ENCODE measurements at places on chromosomes 16 and 17.
A peak's percentile ranks its signal among the peaks of the same experiment; 100 is the strongest.

- no peak for DNase-seq
These were observed 524 bp downstream of the EFTUD2 start for GRCh38 chr17:44898768-44899073.

DNA sequence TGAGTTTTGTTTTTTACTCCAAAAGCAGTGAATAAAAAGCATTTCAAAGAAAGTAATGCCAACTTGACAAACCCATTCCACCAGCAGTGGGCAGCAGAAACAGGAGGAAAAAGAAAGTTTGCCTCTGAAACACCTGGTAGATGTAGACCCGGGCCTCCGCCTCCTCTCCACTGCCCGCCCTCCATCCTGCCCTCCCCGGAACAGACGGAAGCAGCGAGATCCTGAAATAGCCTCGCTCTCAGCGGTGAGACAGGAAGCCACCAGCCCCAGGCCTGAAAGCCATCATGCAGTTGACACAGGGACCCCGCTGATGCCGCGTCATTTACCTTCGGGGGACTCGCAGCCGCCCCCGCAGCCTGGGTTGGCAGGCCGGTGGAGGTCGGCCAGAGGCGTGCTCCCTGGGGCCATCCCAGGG, 67.8 kb downstream of the C16orf78 start:
- DNase-seq = no peak

- DNase-seq = no peak
These were observed 163.8 kb upstream of the CACNG5 start for GRCh38 chr17:66671156-66671555.

GRCh38 chr17:82230609-82231311, 1.9 kb downstream of the SLC16A3 start:
- DNase-seq = peak; percentile 88

- no peak for DNase-seq
These were observed 51.8 kb upstream of the GPRC5B start for GRCh38 chr16:19936441-19936840.

GRCh38 chr17:50363217-50364060, 9.5 kb downstream of the MRPL27 start:
- DNase-seq = peak; percentile 27

DNA sequence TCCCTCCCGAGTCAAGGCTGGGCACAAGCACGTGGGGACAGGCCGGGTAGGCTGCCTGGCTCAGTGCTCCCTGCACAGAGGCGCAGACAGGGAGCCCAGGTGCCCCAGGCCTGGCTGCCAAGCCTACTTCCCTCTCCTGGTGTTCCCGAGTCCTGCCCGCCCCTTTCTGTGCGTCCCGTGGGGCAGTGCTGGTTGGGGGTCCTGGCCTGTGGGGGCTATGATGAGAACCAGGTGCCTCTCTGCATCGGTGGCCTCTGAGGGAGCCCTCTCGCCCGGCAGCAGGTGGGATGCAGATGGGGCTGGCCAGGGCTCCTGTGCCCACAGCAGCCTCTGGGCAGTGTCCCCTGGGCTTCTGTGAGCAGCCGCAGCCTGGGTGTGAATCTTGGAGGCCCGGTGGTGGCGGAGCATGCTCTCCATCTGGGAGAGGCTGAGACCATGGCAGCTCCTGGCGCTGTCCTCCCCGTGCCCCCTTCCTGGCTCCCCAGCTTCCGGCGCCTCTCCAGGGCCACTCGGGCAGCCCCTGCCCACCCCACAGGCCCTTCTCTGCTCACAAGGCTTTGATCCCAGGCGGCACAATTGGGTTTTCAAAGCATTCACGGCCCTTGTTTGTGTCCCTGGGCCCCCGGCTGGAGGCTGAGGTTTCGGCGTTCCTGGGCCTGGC, 7.2 kb downstream of the CENPX start:
- no peak for DNase-seq

DNA sequence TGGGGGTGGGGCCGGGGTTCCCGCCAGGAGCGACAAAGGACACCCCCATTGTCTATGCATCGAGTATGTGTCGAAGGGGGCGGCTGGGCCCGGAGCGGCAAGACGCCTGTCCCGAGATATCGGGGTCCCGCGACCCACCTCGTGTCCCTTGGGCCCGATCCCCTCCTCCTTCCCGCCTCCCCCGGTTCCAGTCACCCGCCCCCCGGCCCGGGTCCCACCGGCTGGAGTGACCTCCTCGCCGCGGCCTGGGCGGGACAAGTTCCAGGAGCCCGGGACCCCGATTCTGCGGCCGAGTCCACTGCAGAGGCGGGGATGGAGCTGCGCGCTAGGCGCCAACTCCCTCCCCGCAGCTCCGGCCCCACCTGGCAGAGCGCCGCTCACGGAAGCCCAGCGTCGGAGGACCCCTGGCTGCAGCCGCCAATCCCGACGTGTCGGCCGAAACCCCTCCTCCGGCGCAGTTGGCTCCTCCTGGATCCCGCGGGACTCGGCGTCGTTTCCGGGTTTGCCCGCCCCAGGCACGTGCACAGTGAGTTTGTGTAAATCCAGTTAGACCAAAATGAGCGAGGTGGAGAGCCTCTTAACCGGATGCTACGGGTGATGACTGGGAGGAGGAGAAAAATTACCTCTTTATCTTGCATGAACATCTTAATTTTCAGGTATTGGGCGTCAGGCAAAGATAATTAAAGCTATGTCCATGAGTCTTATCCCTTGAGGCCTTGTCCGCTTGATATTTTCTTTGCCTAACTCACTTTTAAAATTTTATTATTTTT, at the start of gene NMRAL1:
NMRAL1 (minus strand) TSS at position 434 of the 770 bp plus-strand sequence. CDS start 493 bp downstream, outside the sequence.
- peak; percentile 77 for DNase-seq

DNA sequence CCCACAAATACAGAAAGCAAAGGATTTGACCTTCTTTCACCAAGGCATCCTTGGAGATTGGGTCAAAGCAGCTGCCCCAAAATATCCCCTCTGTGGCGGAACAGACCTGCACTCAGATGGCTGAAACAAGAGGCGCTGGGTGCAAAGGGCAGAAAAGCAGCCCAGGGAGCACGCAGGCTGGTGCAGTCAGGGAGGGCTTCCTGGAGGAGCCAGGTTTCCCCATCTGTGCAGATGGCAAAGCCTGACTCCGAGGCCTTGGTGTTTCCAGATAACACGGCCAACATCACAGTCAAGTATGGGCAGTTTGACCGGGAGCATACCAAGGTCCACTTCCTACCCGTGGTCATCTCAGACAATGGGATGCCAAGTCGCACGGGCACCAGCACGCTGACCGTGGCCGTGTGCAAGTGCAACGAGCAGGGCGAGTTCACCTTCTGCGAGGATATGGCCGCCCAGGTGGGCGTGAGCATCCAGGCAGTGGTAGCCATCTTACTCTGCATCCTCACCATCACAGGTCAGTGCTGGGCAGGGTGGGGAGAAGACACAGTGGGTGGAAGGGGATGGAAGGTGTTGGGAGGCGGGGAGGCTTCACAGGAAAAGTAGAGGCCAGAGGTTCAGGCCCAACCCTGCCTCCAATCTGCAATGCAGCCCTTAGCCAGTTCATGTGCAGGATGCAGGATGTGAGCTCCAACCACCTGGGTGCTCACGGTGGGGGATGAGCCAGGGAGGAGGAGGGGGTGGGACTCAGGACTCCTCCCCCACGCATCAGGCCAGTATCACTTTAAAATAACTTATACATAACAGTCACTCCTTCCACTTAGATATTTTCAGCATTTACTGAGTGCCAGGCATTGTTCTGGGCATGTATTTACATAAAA, 26.4 kb upstream of the BEAN1 start:
- DNase-seq = no peak

GRCh38 chr16:89293276-89294143, 76.0 kb downstream of the ZNF778 start:
- DNase-seq = no peak

GRCh38 chr16:51433599-51433998, 282.5 kb upstream of the SALL1 start:
- no peak for DNase-seq

DNA sequence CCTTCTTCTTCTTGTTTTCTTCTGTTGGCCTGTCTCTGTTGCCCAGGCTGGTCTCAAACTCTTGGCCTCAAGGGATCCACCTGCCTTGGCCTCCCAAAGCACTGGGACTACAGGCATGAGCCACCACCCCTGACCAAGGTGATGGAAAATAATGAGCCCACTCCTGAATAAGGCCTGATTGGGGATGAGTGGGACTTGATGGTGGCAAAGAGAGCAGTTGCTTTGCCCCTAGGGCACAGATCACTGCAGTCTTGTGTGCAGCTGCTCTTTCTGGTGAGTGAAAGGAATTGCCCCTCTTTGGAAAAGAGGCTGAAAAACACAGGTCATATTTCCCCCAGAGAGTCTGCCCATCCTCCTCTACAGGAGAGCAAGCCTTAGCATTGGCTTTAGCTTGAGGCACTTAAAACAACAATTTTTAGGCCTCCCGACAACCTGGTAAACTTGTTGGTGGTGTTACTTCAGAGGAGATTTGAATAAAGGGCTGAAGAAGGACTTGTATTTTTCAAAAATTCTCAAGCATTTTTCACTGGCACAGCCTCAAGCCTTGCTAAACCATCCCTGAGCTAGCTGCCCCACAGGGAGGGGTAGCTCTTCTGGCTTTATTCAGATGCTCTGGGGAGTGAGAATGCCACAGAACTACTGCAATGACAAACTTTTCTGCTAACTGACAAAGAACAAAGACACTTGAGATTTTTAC, 6.1 kb upstream of the PDP2 start:
- DNase-seq = peak; percentile 80

- no peak for DNase-seq
These were observed 2.1 kb upstream of the TM4SF5 start for GRCh38 chr17:4769628-4770027.

- DNase-seq = no peak
These were observed 1736.9 kb downstream of the TP53TG3F start for GRCh38 chr16:35196313-35196712.

GRCh38 chr16:70473446-70474319, 19.3 kb downstream of the FCSK start:
- DNase-seq = no peak

DNA sequence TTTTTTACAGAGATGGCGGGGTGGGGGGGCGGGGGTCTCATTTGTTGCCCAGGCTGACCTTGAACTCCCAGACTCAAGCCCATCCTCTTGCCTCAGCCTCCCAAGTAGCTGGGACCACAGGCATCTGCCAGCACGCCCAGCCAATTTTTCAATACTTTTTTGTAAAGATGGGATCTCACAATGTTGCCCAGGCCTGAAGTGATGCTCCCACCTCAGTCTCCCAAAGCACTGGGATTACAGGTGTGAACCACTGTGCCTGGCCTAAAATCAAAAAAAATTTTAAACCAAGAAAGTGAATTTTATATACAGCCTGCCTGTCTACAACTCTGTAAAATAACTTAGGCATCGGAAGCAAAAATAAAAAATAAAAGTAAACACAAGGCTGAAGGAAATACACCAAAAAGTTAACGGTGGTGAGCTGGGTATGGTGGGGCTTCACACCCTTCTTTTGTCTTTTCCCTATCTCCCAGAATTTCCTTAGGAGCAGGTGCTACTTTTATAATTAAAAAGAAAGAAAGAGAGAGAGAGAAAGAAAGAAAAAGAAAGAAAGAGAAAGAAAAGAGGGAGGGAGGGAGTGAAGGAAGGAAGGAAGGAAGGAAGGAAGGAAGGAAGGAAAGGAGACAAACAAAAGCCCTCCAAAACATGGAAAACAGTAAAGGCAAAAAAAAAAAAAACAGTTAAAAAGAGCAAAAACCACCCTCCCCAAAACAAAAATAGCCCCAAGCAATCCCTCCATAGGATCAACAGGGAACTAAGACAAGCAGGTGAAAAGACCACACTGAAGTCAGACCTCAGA, 51.4 kb downstream of the TBC1D16 start:
- DNase-seq = no peak

DNA sequence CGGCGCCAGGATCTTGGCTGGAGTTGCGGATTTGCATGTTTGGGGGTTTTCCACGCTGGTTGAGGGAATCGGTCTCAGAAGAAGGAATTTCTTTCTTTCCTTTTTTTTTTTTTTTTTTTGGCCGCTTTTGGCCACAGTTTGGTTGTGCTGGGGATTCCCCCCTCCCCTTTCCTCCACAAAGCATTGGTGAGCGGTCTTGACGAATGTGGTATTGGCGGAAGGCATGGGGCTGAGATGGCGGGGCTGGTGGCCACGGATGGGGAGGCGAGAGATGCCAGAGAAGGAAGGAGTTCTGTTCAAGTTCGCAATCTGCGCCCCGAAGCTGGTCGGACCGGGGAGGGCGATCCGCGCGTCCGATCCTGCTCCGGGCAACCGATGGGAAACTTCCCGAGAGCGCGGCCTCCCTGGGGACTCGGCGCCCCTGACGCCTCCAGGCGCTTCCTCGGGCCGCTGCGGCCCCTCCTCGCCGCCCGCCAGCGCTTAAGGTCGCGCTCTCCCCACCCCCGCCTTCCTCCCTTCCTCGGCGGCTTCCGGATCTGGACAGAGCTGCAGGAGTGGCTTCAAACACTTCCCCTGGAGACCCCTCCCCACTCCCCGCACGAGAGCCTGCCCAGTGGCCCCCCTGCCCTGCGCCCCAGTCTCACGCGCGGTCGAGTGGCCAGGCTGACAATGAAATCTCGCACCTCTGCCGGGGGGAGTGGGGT, 43.2 kb downstream of the RAI1 start:
- no peak for DNase-seq
